ENCODE measurements at places on chromosomes 3 and 15.

GRCh38 chr15:74950078-74950908 is 6.3 kb downstream of the RPP25 start:
- peak; percentile 82 for DNase-seq

GRCh38 chr3:113086560-113087461 is 96.0 kb downstream of the GTPBP8 start:
- peak; percentile 73 for DNase-seq

DNA sequence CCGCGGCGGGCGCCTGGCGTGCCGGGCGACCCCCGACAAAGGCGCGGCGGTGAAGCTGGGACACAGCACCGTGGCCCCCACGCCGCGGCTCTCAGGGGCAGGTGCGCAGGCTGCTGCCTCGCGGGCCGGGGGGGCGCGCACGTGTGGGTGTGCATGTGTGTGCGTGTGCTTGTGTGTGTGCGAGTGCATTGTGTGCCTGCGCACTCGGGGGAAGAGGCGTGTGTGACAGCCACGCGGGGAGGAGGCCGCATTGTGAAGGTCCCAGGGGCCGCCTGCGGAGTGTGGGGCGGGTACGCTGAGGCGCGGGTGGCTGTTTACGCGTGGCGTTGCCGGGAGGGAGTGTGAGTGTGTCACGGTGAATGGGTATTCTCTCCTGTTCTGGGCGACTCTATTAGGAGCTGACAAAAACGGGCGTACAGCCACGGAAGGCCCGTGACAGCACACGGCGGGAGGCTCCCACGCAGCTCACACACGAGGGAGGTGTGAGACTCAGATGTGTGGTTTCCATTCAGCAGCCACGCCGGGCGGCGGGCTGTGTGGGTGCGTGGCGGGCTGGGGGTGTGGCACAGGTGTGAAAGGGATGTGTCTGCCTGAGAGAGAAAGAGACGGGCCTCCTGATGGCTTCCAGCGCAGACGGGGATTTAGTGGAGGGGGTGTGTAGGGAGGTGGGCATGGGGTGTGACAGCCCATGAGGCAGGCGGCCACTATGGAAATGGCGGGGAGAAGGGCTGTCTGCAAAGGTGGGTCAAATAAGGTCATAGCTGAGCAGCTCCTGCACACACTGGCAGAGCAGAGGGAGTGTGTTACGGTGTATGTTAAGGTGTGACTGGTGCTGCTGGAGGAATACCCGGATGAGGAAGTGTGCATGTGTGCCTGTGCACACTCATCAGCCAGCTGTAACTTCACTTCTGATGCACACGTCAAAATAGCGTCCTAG is 750 bp downstream of the PODXL2 start:
- no peak for DNase-seq

GRCh38 chr3:25473246-25473645 is 45.2 kb downstream of the RARB start:
- DNase-seq: no peak

DNA sequence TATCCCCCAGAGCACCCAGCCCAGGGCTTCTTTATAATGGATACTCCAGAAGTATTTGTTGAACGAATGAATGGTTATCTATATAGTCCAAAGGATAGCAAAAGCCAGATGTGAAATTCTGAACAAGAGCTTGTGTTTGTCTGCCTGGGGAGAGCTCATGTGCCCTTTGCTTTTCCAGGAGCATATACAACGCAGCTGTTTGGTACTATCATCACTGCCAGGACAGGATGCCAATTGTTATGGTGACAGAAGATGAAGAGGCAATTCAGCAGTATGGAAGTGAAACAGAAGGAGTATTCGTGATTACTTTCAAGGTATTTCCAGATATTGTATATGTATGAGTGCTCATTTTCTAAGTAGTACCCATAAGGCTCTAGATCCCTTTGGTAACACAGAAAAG is 15.2 kb downstream of the DIS3L start:
- no peak for DNase-seq

- DNase-seq: no peak
Measured at GRCh38 chr15:22902578-22902977, 64.1 kb downstream of the NIPA2 start.

- DNase-seq: no peak
Measured at GRCh38 chr15:97992823-97993222, 32.3 kb downstream of the ARRDC4 start.

- no peak for DNase-seq
Measured at GRCh38 chr3:133845127-133845526, 39.5 kb downstream of the SRPRB start.

- no peak for DNase-seq
Measured at GRCh38 chr15:48020166-48020565, 100.6 kb upstream of the SLC24A5 start.

DNA sequence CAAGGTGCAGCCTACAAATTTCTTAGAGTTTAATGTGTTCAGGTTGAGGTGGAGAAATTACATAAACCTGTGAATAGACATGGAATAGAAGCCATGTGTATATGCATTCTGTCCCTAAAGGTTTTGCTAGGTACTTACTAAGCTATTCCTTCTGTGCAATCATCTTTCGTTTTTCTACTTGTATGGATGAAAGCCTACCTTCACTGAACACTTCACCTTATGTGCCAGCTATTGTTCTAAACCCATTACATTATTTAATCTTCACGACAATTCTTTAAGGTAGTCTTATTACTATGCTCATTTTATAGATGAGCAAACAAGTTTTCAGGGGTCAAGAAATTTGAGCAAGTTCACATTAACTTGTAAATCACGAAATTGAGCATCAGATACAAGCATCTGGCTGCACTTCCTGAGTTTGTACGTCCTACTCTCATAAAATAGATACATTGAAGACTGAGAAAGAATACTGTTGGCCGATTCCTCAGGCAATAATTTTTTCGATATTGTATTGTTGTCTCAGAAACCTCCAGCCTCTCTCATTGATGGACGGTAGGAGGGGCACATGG is 635 bp upstream of the RCN2 start:
- DNase-seq: no peak

DNA sequence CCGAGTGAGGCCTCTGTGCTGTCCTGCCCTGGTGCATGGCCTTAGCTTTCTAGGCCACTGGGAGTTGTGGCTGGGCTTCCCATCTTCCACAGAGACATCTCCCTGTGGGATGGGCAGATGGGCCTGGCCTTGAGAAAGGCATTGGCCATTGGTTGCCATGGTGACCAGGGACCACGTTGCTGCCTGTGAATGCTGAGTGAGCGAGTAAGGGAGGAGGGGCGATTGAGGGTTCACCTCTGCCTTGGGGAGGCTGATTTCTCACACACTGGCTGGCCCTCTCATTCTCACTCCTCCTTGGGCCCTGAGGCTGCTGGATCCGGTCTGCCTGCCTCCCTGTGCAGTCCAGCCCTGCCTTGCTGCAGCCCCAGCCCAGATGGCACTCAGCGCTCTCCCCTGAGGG is 26.4 kb upstream of the DOCK3 start:
- peak; percentile 60 for DNase-seq

DNA sequence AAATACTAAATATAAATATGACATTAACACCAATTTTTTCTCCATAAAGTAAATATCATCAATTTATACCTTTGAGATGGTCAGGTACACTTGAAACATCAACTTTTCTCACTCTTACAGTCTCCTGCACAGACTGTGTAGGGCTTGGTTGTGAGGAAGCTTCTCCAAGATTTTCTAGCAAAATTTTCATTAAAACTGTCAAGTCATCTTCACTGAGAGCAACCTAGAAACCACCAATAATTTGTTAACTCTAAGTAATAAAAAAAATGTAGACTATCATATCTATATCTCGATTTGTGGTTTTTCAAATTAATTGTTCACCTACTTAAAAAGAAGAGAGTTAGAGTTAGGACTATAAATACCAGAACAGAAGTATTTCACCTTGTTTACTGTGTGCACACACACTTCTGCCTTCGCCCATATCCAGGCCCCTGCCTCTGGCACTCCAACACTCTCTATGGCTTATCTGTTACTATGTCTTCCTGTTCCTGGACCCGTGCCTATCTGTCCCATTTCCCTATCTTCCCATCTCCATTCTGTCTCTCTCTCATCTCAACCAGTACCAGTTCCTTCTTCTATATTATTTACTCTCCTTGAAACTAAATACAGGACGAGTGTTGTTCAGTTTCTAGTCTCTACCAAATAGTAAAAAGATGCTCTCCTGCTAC is 123.6 kb downstream of the VPS13C start:
- DNase-seq: no peak

DNA sequence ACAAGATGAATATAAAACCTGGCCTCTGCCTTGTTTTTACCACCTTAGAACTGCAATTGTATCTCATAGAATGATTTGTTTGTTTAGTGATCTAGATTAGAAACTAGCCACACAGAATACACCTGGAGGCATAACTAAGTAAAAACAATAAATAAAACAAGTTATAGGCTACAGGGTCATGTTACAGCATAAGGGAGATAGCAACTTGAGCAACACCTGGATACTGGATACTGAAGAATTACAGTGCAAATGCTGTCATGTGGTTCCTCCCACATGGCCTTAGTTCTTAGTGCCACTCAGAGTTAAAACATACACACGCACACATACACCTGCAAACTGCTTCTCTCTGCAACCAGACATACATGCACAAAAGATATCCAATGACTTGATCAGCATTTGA is 563.4 kb upstream of the DPPA4 start:
- no peak for DNase-seq

DNA sequence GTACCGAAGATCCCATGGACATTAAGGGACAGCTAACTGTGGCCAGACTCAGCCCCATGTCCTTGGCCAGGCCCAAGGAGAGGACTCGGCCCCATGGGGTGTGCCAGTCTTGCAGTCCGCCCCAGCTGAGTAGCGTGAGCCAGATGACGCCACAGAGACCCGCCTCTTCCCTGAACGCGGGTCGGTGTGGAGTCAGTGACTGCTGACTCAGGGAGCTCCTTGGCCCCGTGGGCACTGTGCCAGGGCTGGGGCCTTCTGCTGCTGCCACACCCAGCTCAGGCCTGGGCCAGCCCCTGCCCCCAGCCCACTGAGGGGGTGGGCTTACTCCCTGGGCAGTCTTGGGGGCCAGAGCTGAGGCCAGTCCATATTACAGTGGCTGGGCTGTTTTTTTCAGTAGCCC is 52.8 kb downstream of the PLXNA1 start:
- no peak for DNase-seq

GRCh38 chr3:187359798-187360486 is 8.2 kb upstream of the RTP4 start:
- no peak for DNase-seq
